ENCODE measurements at places on chromosomes 2 and 18. TPM values are rescaled to one million over a fixed set of nuclear protein-coding genes. Genes with fewer than 3 reads are reported as not detected.
A peak's percentile ranks its signal among the peaks of the same experiment; 100 is the strongest.

Gene CABYR
- total RNA-seq = 1.6 TPM

Gene POTEC
- not detected for total RNA-seq

Gene ATP6V1B1
- total RNA-seq = not detected

Gene CCDC150
- 2.0 TPM for total RNA-seq

Gene TSPYL6
- not detected for total RNA-seq

Gene HOXD10
- not detected for total RNA-seq

Gene FBLN7
- 6.8 TPM for total RNA-seq

Gene PLCD4
- total RNA-seq = 0.92 TPM

Gene COL6A3
- 66.0 TPM for total RNA-seq

Gene STPG4
- 1.3 TPM for total RNA-seq

Gene GPR39
- not detected for total RNA-seq

Gene TANC1
- 14.0 TPM for total RNA-seq

Gene PLEK
- total RNA-seq = 137 TPM

Gene TRAPPC8
- total RNA-seq = 46.4 TPM

Gene ZNF638
- 310 TPM for total RNA-seq

DNA sequence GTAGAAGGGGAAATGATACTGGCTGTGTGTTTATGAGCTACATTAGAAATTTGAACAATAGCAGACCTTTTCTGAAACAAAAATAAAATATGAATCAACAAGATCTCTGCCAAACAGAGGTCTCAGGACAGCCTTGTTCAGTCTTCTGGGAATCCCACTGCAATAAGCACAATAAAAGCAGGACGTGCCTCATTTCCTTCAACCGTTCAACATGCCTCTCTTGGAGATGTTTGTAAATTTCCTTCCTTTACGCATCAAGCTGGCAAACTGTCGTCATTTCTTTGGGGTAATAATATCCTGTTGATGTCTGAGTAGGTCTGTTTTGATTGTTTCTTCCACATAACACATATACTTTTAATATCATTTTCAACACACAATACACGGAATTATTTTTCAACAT, 77.2 kb downstream of the TCF4 start:
- no peak for DNase-seq

GRCh38 chr2:163264341-163264740, 425.8 kb upstream of the KCNH7 start:
- DNase-seq = no peak

- DNase-seq = no peak
Observed at GRCh38 chr2:181684454-181685149, 4.3 kb upstream of the NEUROD1 start.

GRCh38 chr2:1222056-1222455, 191.2 kb upstream of the TPO start:
- no peak for DNase-seq

DNA sequence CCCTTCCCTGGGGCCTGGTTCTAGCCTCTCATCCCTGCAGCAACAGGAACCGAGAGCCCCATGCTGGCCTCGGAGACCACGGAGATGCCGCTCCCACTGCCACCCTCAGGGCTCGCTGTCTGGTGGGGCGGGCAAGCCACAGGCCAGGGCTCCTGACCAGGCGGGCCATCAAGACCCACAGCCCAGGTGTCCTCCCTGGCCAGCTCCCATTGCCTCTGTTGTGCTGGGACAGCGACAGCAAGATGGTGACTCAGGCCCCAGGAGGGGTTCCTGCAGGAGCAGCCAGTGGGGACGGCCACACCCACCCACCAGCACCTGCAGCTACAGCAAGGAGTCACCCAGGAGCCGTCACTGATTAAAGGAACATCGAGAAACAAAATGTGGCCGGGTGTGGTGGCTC, 7.4 kb downstream of the KLHL30 start:
- DNase-seq = no peak

DNA sequence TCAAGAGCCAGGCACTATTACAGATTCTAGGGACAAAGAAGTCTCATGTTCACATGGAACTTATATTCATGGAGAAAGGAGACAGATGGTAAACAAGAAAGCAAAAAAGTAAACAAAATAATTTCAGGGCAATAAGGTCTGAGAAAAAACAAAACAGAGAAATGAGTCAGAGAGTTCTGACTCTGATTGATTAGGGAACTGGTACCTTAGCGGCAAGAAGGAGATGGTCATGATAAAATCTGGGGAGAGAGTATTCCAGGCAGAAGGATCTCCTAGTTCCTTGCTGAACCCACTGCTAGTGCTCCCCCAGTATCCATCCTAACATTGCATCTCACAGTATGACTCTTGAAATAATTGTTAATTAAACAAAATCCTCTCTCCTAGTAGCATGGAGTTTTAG, 161.8 kb upstream of the KLF7 start:
- no peak for DNase-seq

DNA sequence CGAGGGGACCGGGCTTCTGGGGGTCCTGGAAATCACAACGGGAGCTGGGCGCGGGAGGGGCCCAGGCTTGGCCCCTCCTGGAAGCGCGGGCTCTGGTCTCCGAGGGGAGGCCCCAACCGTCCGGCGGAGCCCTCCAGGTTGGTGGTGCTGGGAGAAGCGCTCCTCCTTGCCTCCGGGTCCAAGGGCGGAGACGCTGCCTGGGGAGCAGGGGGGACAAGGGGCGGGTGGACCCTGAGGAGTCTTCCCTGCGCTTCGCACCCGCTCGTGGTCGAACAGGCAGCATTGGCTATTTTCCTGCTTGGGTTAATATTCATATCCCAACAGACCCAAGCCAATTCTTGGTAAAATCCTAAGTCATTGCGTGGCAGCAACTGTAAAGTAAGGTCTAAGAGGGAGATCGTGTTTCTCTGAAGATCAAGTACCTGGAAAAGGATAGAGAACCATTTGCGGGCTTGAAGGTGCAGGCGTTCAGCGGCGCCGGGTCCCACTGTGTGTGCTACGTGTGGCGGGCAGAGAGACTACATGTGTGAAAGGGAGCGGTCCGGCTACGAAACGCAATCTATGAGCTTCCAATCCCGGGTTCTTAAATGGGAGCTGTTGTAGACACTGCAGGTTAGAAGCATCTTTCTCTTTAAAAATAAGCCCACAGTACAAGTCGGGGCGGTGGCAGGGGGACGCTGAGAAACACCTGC, 805 bp downstream of the CIDEA start:
- DNase-seq = peak; percentile 63

DNA sequence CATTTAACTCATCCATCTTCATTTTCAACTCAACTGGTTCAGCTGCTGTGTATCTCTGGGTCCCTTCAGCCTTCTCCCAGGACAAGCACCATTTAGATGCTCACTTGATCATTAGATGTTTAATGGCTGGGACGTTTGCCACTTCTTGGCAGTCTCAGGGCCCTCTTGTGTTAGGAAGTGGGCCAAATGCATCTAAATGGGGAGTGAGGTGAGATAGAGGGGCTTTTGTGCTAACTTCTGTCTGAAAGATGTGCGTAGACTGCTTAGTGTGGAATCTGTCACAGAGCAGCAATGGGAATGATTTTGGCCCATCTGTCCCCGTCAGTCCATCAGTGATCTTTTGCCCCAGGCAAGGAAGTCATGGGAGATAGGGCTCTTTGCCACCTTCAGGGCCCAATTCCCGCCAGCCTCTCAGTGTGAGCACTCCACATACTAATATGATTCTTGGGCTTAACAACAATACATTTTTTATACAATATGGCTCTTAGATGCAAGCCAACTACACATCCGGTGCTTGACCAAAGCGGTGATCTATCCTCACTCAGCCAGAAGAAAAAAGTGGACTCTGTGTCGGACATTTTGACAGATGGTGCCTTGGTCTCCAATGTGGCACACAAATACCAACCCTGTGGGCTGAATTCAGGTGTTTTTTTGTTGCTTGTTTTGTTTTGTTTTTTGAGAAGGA, 95.7 kb upstream of the EPC2 start:
- DNase-seq = no peak

DNA sequence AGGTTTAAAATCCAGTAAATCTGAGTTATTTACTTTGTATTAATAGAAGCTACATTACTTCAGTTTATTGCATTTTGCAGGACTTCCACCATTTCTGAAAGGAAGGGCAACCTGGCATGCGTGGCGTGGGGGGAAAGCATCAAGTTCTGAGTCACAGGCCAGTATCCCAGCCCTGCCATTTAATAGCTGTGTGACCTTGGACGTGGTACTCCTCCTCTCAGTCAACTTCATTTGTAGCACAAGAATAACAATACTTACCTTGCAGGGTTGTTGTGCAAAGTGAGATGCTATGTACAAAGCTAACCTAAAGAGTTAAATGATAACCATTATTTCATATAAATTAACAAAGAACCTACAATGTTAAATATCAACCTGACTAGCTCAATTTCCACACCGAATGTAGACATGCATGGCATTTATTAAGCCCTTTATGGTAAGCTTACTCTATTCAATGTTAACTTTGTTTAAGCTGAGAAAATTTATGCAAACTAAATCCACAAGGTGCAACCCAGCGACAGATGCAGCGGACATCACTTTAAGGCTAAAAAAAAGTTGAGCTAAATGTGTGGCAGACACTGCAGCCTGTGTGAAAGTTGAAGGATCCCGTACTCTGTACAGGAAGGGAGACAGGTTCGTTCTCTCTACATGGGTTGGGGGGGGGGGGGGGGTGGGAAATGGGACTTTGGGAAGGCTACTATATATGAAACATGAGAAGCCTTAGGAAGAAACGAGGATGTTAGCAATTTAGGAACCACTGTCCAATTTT, 17.2 kb upstream of the STPG4 start:
- no peak for DNase-seq

GRCh38 chr18:23887035-23887434, 127.5 kb upstream of the TTC39C start:
- no peak for DNase-seq

GRCh38 chr18:65269375-65269774, 481.4 kb upstream of the CDH7 start:
- no peak for DNase-seq

GRCh38 chr2:41460661-41461060, 587.2 kb upstream of the PKDCC start:
- no peak for DNase-seq

DNA sequence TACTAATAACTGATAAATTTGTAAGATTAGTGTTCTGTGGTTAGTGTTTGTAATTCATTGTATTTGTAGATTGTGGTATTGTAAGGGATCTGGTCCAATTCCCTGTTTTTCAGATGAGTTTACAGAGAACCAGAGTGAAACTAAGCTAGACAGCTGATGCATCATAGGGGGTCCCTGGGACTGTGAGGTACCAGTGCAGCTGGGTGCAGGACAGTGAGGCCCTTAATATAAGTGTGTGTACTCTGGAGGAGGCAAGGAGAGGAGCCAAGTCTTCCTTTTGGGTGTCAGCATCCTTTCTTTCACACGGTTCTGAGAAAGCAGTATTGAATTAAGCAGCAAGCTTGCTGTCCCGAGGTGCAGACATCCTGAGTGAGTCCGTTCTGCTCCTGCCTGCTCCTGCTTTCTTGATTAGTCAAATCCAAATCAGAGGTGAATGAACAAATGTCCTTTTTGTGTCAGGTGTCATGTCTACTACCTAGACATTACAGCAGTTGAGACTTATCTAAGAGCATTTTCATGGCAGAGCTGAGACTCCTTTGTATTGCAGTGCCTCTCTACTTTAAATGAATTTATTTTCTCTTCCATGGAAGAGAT, 194.9 kb downstream of the MCFD2 start:
- no peak for DNase-seq

DNA sequence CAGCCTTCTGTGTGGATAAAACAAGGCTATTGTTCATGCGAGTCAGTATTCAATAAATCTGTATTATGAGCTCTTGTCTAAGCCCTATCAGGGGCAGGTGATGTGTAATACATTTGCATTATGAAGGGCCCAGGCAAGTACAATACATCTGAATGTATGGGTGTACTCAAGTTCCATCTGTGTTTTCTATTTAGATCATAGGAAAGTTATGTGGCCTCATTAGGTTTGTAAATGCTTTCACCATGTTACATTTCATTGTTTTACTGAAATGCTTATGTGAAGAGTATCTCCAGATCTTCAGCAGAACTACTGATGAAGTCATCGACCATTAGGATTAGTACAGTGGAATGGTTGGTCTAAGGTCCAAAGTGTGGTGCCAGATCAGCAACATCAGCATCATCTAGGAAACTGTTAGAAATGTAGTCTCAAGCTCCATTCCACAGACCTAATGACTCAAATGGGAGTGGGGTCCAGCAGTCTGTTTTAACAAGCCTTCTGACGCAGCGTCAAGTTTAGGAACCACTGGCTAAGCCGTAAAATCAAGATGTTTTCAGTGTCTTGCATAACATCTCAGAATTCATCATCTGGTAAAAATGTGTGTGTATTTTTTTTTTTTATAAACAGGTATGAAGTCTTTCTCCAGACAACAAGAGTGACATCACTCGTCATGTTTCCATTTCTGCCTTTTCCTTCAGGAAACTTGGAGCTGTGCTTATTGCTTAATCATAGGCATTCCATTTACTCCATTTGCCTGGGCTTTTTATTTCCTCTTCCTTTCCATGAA, 80.5 kb downstream of the LYPD6 start:
- no peak for DNase-seq

DNA sequence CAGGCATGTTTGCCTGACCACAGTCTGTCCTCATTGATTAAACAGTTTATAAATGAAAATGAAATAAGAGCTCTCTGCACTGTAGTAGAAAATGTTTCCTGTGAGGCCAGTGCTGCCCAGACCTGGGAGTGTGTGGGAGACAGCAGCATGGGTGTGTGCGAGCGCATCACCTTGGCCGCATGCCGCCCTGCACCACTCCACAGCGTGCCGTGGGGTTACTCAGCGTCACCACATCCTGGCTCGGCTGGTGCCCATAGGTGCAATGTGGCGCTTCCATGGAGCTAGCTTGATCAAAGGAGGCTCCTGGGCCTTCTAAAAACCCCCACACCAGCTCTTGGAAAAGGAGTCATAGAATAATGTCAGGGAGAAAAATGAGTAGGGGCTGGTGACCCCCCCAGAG, 76.0 kb upstream of the EPC2 start:
- DNase-seq = no peak

DNA sequence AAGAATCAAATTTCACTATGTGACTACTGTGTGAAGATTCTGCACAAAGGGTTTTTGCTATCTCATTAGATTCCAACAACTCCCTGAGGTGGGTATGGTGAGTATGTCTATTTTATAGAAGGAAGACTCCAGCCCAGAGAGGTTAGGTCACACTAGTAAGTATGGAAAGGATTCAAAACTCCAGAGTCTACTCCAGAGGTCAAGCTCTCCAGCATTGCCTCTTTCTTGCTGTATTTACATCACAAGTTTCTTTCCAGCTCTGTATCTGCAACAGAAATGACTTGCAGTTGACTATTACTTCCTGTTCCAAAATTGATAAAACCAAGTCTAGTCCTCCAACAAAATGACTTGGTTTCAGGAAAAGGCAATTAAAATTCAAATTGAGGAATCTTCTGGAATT, 2.1 kb downstream of the COL4A4 start:
- DNase-seq = no peak

- no peak for DNase-seq
Observed at GRCh38 chr2:27710640-27711430, 47.1 kb downstream of the SLC4A1AP start.

- peak; percentile 82 for DNase-seq
Observed at GRCh38 chr2:23385351-23385747, 370 bp downstream of the KLHL29 start.

- DNase-seq = no peak
Observed at GRCh38 chr2:197934934-197935289, 130.5 kb downstream of the PLCL1 start.

- DNase-seq = no peak
Observed at GRCh38 chr2:134357814-134358213, 103.9 kb downstream of the MGAT5 start.

GRCh38 chr18:3458952-3459853, 9.2 kb downstream of the TGIF1 start:
- DNase-seq = no peak

Data from spleen (tissue), 13 donors.